ENCODE measurements at places on chromosomes 7 and 10. TPM values are rescaled to one million over a fixed set of nuclear protein-coding genes. Genes with fewer than 3 reads are reported as not detected.

CHST3 gene
- total RNA-seq, result not detected

CYP3A5 gene
- not detected for total RNA-seq

HOXA7 gene
- total RNA-seq, result not detected

C10orf53 gene
- not detected for total RNA-seq

CAMK2B gene
- total RNA-seq, result not detected

LIPK gene
- not detected for total RNA-seq

XRCC2 gene
- total RNA-seq, result 1.1 TPM

CRPPA gene
- total RNA-seq, result 1.8 TPM

TSPAN15 gene
- 0.55 TPM for total RNA-seq

TWIST1 gene
- not detected for total RNA-seq

HTR7 gene
- not detected for total RNA-seq

NFKB2 gene
- 111 TPM for total RNA-seq

SYT15B gene
- total RNA-seq, result 0.13 TPM

BAMBI gene
- total RNA-seq, result not detected

BLNK gene
- total RNA-seq, result 5.6 TPM

ATOH7 gene
- total RNA-seq, result not detected

MYL10 gene
- not detected for total RNA-seq

GIMAP1 gene
- total RNA-seq, result 119 TPM

PON3 gene
- not detected for total RNA-seq

COL26A1 gene
- total RNA-seq, result not detected

ZNF655 gene
- 179 TPM for total RNA-seq

BZW2 gene
- 33.4 TPM for total RNA-seq

OLAH gene
- not detected for total RNA-seq
